ENCODE measurements at places on chromosomes 1 and 21.

- no peak for DNase-seq
These were observed 255.4 kb upstream of the TMEM51 start for GRCh38 chr1:14897997-14898645.

GRCh38 chr1:39369565-39369964 lies 121.9 kb upstream of the BMP8A start:
- no peak for DNase-seq

GRCh38 chr1:63946866-63947491 lies 173.2 kb downstream of the ROR1 start:
- DNase-seq: no peak

- DNase-seq: no peak
These were observed 16.7 kb upstream of the COL6A2 start for GRCh38 chr21:46081022-46081861.

DNA sequence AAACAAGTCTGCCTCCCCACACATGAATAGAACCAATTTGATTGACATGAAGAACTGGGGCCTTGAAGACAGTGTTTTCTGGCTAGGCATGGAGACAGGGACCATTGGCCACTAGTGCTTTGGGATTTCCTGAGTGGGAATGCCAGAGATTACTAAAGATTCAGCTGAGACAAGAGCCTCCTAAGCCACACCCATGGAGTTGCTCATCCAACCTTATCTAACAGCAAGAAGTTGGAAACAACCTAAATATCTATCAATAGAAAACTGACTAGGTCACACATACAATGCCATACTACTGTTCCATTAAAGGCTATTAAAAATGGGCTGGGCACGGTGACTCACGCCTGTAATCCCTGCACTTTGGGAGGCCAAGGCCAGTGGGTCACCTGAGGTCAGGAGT lies 184.1 kb downstream of the ZBTB18 start:
- no peak for DNase-seq

DNA sequence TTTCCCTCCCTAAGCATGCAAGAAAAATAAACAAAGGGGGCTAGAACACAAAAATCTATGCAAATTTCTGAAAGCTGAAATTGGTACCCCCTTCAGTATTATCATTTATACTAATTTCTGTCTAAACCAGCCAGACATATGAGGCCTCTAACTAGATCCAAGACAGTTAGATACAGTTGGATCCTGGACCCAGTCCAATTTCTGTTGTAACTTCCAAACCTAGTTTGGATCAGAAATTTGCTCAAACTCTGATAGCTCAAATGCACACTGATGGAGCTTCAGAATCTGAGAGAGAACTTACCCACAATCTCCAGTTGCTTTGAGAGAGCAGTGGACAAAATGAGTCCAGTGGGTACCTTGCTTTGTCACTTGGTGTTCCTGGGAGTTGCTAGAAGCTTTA lies 11.9 kb downstream of the CEP350 start:
- no peak for DNase-seq
